ENCODE measurements at places on chromosomes 1 and 21. TPM values are rescaled to one million over a fixed set of nuclear protein-coding genes. Genes with fewer than 3 reads are reported as not detected.
A peak's percentile ranks its signal among the peaks of the same experiment; 100 is the strongest.

The DMBX1 gene
- not detected for total RNA-seq

The GNG12 gene
- 173 TPM for total RNA-seq

The DPT gene
- not detected for total RNA-seq

The IGSF5 gene
- not detected for total RNA-seq

The PTGFRN gene
- 0.23 TPM for total RNA-seq

The STUM gene
- not detected for total RNA-seq

The TMEM269 gene
- total RNA-seq, result not detected

DNA sequence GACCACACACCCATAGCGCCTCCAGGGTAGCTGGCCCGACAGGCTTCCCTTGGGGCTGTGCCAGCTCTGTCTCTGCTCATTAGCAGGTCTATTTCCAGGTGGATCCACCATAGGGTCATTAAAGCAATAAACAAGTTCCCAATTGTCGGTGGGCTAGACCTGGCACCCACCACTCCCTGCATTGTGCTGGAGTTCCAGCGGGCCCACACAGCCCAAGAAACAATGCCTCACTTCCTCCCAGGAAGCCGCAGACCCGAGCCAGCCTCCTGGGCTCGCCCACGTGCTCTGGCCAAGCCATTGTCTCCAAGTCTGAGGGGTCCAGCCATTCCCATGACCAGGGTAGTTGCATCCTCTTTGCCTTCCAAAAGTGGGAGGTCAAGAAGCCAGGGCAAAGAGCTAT lies 27.5 kb upstream of the SOX13 start:
- DNase-seq, result no peak

DNA sequence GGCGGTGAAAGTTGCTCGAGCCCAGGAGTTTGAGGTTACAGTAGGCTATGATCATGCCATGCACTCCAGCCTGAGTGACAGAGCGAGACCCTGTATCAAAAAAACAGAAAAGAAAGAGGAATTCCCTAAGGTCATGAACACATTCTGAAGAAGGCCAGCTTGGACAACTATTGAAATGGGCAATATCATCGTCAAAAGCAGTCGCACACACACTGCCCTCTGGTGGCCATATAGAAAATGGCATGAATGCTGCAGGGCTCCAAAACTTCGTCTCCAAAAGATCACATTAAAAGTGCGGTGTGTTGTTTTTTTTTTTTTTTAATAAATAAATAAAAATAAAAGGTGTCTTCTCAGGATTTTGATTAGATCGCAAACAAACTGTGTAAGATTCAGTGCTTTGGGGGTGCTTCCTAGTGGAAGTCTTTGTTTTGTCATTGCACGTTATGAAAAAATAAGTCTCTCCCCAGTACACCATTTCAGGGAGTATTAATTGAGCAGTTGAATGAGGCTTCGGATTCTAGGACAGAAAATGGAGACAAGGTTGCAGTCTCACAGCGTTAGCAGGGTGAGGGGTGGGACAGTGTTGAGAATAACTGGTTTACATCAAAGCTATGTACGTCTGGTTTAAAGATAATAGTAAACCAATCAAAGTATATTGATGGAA lies 87.5 kb upstream of the FMN2 start:
- peak; percentile 15 for DNase-seq

DNA sequence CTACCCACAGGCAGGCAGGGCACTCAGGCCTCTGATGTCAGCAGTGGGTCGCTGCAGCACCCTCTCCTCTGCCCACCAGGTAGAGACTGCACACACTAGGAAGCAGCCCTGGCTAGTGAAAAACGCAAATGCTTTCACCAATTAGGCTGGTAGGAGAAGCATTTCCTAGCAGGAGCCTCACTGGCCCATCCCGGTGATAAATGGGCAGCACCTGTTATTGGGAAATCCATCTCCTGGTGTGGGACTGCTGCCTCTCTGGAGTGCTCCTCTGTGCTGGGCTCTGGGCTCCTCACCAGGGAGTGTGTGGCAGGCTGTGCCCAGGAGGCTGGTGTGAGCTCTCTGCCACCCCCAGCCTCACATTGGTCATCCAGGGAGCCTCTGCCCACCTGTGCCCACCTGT lies 28.6 kb downstream of the LRP8 start:
- no peak for DNase-seq

- no peak for DNase-seq
Measured at GRCh38 chr1:108097018-108097417, 103.1 kb downstream of the SLC25A24 start.

GRCh38 chr1:115006191-115006590 lies 23.4 kb upstream of the TSHB start:
- no peak for DNase-seq

GRCh38 chr1:172826096-172826741 lies 167.3 kb downstream of the FASLG start:
- peak; percentile 89 for DNase-seq

GRCh38 chr1:20358761-20359263 lies 68.1 kb downstream of the VWA5B1 start:
- DNase-seq, result peak; percentile 10

DNA sequence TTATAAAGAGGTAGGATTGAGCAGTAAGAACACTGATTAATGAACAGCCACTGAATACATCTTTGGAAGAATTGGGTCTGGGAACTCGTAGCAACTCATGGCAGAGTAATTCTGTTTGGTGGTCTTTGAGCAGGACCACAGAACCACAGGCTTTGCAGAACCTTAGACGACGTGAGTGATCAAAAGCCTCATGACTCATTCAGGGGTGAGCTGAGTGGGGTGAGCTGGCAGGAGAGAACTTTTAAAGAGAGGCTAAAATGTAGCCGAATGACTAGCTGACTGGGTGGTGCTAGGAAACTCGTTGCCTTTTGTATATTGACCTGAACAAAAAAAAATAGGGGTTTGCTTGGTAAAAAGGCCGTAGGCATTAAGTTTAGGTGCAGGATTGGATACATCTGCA lies 313.8 kb downstream of the TGFB2 start:
- peak; percentile 74 for DNase-seq

- peak; percentile 23 for DNase-seq
Measured at GRCh38 chr1:43605766-43606165, 44.2 kb upstream of the KDM4A start.

- no peak for DNase-seq
Measured at GRCh38 chr1:3746389-3746829, 5.8 kb upstream of the CCDC27 start.

GRCh38 chr1:236269439-236269838 lies 12.3 kb downstream of the ERO1B start:
- no peak for DNase-seq

DNA sequence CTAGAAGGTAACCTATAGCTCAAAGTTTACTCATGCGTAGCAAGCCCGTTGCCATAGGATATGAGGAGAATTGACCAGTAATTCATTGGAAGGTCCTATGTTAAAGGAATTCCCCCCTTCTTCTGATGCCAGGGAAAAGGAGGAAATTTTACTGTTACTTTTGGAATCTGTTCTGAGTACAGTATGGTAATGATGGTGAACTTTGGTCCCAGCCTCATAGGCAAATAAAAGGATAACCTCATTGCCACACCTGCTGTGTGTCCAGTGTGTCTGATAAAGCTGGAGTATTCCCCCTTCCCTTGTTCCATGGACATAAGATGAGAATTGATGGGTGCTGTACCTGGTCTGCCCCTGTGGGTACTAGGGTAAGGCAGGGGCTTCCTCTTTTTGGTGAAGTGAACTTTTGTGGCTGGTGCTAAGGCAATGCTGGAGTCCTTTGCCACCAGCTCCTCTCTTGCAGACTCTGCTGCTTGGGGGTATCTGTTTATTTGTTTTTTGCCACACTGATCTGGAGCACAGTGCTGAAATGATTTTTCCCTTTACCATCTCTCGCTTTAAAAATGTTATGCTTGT lies 22.2 kb downstream of the MPZ start:
- no peak for DNase-seq

DNA sequence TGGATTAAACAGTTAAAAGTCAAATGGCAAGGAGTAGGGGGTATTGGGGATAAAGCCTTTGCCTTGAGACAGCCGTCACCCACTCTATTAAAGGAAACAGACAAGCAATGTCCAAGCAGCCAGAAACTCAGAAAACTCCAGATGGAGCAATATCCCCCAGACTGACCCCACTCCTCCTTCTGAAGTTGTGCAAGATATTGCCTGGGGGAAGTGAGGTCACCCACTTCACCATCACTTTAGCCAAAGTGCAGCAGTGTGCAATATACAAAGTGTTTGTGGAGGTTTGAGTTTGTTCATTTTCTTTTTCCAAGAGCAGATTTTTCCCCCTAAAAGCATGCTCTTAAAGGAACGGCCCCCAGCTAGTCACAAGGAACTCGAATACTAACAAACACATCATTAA lies 125.1 kb downstream of the ETS2 start:
- peak; percentile 34 for DNase-seq

DNA sequence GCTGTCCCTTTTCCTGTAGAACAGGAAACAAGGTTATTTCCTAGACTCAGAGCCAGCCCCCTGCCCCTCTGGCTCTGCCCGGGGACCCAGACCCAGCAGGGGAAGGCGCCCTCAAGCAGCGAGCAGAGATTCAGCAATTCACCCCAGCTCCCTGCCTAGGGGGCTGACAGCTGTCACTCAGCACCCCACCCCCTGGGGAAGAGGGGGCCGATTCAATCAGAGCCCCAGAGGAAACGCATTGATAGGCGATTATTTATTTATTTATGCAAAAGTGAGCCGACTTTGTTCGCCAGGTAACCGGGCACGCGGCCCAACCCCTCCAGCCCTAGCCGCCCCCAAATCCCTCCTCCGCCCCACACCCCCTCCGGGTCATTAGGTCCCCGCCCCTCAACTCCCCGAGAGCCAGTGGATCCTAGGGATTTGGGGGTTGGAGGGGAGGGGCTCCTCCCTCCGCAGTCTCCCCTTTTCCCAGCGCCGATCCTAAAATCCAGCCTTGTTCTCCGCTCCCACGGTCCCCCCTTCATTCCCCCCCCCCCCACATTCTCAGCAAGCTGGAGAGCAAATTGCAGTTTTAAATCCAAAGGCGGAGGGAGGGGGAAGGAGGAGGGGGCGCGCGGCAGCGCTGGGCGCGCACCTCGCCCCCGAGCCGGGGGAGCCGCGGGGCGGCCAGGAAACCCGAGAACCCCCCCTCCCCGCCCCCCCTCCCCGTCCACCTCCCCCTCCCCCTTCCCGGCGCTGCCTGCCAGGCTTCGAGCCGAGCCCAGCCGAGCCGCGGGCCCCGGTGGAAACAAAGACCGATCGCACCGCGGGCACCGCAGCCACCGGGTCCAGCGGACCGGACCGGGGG lies 1.3 kb downstream of the AHDC1 start:
- DNase-seq, result no peak

GRCh38 chr1:232398823-232399222 lies 231.1 kb downstream of the SIPA1L2 start:
- no peak for DNase-seq

- DNase-seq, result peak; percentile 62
Measured at GRCh38 chr1:209850342-209850979, 22.7 kb downstream of the UTP25 start.

DNA sequence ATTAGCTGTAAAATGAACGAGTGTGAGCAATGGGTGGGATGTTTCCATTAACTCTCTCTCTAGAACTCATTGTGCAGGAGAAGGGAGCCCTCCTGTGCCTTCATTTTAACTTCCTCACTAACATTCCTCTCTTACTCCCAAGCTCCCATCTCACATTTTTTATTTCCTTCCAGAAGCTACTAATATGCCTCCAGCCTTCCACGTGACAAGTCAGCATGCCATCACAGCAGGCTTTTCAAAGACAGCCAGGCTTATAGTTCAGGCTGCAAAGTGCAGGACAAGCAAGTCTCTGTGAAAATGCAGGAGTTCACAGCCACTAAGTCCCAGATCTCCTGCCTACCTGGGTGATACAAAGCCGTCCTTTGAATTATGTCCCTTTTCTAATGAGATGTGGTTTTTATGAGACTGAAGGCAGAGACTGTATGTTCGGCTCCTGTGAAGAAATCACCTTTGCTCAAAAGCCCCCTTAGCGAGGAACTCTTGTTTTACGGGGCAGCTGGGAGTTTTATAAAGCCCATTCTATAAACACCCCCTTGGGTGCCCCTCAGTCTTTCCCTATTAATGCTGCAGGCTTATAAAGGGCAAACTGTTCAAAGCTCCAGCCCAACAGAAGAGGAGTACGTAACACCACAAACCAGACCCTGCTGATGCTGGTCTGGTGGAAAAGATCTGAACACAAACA lies 14.8 kb upstream of the ANGPTL7 start:
- no peak for DNase-seq

DNA sequence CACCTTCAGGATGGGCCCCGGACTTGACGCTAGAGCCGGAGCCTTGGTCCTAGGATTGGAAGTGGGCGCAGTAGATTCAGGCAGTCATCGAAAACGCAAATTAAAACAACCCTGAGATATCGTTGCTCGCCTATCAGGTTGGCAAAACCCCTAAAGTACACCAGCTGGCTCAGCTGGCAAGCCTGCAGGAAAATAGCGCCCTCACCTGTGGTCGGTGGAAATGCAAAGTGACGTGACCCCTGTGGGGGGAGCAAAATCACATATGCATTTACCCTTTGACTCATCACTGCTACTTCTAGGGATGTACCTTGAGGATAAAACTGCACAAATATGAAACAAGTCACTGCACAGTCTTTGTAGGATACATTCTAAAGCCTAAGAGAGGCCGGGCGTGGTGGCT lies 170.3 kb upstream of the TMEM51 start:
- DNase-seq, result no peak

- DNase-seq, result no peak
Measured at GRCh38 chr21:26471099-26471471, 102.0 kb downstream of the CYYR1 start.

GRCh38 chr1:154476791-154477190 lies 25.2 kb upstream of the TDRD10 start:
- no peak for DNase-seq

DNA sequence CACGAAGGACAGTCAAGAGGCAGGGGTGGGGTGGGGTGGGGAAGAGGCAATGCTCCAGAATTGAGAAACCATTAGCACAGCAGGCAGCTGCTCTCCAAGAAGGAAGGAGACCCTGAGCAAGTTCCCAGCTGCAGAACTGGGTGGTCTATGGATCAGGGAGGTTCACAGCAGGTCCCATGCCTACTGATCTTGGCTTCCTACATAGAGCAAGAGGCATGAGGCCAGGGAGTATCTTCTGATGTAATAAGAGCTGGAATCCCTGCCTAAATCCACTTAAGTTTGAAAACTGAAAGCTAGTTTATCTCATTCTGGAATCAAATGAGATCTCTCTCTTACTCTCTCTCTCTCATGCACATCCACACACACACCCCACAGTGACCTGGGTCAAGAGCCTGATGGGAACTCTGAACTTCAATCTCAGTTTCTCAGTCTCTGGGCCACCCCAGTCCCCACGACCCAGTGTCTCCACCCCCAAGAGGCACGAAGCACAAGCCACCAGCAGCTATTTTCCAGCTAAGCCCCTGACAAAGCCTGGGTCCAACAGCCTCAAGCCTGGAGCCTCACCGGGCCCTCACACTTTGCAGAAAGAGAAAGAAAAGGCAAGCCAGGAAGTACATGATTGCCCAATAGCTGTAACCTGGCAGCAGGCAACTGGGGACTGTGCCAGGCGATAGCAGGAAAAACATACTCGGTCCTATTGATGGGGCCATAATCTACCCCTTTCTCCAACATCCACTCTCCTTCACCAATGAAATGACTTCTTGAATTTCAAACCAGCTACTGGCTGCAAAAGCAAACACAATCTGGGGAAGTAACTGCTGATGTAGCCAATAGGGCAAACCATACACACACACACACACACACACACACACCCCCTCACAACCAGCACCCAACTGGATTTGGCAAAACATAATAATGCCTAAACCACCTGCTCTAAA lies 2.2 kb downstream of the NUAK2 start:
- peak; percentile 54 for DNase-seq

Measured in HFFc6 (cell line).